ENCODE measurements at places on chromosomes 12 and 14.

DNA sequence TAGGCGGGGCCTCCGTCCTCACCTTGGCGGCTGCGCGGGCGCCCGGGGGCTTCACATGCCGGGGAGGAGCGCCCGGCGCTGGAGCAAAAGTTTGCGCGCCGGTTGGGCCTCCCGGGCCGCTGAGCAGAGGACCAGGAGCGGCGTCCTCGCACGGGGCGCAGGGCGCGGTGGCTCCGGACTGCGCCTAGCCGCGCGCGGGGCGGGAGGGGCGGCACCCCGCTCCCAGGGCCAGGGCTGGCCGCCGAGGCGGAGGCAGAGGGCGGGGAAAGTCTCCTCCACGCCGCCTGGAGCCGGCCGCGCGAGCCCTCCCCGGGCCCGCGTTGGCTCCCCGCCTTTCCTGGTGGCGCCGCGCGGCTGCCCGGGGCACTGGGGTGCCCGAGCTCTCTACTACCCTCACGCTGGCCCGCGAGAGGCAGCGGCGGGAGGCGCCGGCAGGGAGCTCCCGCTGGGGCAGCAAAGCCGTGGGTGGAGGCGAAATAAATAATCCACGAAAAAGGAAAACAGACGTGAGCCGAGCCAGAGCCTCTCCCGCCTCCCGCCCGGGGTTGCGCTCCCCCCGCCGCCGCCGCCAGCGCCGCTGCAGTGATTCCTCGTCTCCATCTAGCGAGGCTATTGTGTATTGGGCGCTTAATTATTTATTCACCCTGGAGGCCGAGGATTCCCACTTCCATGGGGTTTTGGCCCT, 400 bp upstream of the PRIMA1 start:
- no peak for DNase-seq

- no peak for DNase-seq
Measured at GRCh38 chr14:20772650-20773049, 4.4 kb downstream of the EDDM3B start.

GRCh38 chr12:47903927-47904712, 674 bp downstream of the VDR start:
- DNase-seq = no peak

DNA sequence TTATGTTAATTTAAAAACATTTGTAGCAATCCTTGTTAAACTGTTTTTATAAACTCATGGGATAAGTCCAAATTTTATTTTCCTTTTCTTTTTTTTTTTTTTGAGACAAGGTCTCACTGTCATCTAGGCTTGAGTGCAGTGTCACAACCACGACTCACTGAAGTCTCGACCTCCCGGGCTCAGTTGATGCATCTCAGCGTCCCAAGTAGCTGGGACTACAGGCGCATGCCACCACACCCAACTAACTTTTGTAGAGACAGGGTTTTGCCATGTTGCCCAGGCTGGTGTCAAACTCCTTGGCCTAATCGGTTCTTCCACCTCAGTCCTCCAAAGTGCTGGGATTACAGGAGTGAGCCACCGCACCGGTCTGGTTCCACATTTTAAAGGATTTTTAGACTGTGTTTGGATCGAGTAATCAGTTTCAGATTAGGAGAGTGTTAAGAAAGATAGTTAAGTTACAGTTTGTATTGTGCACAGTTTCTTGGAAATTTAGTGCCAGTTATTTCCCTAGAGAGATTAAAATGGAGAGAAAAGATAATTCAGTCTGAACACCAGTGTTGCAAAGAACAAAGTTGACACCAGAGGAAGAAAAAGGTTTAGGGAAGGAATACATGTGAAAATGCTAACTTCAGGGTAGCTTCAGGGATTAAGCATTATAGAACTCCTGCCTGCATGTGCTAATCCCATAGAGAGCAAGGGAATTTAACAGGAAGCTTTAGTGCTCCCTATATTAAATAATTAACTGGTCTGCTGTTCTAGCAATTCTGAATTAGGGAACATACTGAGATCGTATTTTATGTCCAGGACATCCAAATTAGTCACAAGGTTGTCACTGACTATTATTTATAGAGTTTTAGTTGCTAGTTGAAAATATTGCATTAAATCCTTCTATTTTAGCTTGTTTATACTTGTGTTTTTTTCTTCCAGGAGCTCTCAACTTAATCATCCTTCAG, 10.1 kb downstream of the RAP1B start:
- no peak for DNase-seq

DNA sequence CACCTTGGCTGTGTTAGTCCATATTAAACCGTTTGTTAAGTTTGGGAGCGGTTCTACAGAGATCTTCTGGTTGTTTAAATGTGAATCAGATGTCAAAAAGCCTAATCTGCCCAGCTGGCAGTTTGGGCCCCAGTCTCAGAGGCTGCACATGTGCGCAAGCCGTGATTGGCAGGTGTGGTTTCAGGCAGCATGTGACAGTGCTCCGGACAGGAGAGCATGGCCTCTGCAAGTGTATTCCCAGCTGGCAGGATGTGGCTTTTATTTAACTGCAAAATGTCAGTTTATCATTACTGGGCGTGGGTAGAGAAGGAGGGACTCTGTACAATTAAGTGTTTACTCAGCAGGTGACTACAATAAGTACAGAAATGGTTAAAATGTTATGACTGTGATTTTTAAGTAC, 77.5 kb downstream of the PELI2 start:
- peak; percentile 88 for DNase-seq

All from SHP77 treated with DMSO at 0.1 percent for 48 hours (cell line).